ENCODE measurements at places on chromosomes 13 and 19.

DNA sequence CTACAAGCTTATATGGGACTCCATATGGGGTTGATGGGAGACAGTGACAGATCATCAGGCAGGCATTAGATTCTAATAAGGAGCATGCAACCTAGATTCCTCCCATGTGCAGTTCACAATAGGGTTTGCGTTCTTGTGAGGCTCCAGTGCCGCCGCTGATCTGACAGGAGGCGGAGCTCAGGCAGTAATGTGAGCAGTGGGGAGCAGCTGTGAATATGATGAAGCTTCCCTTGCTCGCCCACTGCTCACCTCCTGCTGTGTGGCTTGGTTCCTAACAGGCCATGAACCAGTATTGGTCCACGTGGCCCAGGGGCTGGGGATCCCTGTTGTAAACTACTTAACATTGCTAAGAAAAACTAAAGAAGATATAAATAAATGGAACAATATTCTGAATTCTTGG, 378.4 kb downstream of the KCNRG start:
- no peak overlapping the region for H3K27ac ChIP-seq
- H3K4me1 ChIP-seq, result peaks cover 14% of the 10 kb centered on the region
- H3K4me3 ChIP-seq, result no peak overlapping the region
- peaks cover 5% of the 10 kb centered on the region for H3K36me3 ChIP-seq
- H3K27me3 ChIP-seq, result no peaks in the 10 kb centered on the region
- DNase-seq, result peak; percentile 28

- no peak overlapping the region for H3K4me3 ChIP-seq
- no peaks in the 10 kb centered on the region for H3K27me3 ChIP-seq
- H3K4me1 ChIP-seq, result no peaks in the 10 kb centered on the region
- H3K36me3 ChIP-seq, result no peaks in the 10 kb centered on the region
Measured at GRCh38 chr13:107347641-107348369, 779.9 kb upstream of the ARGLU1 start.

GRCh38 chr19:13001502-13002165, 6.4 kb downstream of the NFIX start:
- H3K27ac ChIP-seq, result no peak overlapping the region
- peak overlapping the region; percentile 38 for H3K4me3 ChIP-seq
- H3K36me3 ChIP-seq, result no peaks in the 10 kb centered on the region
- DNase-seq, result no peak
- peaks cover 3% of the 10 kb centered on the region for H3K4me1 ChIP-seq

GRCh38 chr13:33577007-33577406, 240.9 kb upstream of the RFC3 start:
- no peak for DNase-seq
- H3K27ac ChIP-seq, result no peak overlapping the region
- H3K4me3 ChIP-seq, result no peak overlapping the region
- H3K36me3 ChIP-seq, result no peaks in the 10 kb centered on the region

GRCh38 chr19:996051-996838, 4.0 kb upstream of the GRIN3B start:
- H3K27me3 ChIP-seq, result peaks cover 55% of the 10 kb centered on the region
- H3K4me1 ChIP-seq, result peaks cover 4% of the 10 kb centered on the region
- DNase-seq, result no peak
- H3K36me3 ChIP-seq, result peaks cover 2% of the 10 kb centered on the region
- H3K27ac ChIP-seq, result no peak overlapping the region

DNA sequence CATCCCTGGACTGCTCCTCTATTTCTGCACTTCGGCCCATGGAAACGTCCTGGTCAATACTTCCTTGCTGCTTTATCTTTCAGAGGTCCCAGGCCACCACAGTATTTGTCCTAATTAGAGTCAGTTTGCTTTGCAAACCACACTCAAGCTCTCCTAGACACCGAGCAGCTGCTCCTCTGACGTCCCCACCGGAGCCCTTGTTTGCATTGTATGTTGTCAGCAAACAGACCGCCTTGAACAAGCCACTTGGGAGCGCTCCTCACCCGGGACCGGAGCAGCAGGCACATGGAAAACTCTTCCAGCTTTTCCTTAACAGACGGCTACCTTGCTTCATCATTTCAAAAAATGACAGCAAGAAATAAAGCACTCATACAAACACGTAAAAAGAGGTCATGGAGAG, 51.5 kb upstream of the GTF3A start:
- DNase-seq, result no peak
- H3K36me3 ChIP-seq, result no peaks in the 10 kb centered on the region
- peaks cover 69% of the 10 kb centered on the region for H3K27me3 ChIP-seq
- no peak overlapping the region for H3K4me3 ChIP-seq

- DNase-seq, result peak; percentile 76
- H3K36me3 ChIP-seq, result peaks cover 12% of the 10 kb centered on the region
- H3K4me1 ChIP-seq, result peaks cover 70% of the 10 kb centered on the region
- H3K27me3 ChIP-seq, result no peaks in the 10 kb centered on the region
Measured at GRCh38 chr13:45615501-45616101, at the start of gene ERICH6B. Gene ERICH6B (minus strand): TSS chr13:45615739. CDS start chr13:45597005, 18,734 bp downstream.

DNA sequence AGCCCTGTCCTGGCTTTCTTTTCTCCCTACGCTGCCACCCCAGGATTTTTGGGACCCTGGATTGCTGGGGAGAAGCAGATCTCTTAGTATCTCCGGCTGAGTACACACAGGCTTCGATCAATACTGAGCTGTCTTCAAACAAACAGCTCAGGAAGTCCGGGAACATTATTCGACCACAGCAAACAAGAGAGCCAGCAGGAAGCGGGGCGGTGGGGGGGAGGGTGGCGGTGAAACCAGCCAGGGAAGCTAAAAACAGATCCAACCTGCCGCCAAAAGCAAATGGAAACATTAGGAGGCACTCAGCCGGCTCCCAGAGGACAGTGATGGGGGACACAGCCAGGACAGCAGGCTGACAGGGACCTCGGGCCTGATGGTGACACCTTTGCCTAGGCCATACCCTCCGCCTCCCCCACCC, 12.2 kb upstream of the BCAM start:
- H3K27ac ChIP-seq, result peak overlapping the region; percentile 75
- no peaks in the 10 kb centered on the region for H3K27me3 ChIP-seq
- H3K4me1 ChIP-seq, result peaks cover 8% of the 10 kb centered on the region
- H3K4me3 ChIP-seq, result no peak overlapping the region
- H3K36me3 ChIP-seq, result no peaks in the 10 kb centered on the region

- DNase-seq, result no peak
- H3K27me3 ChIP-seq, result peaks cover 21% of the 10 kb centered on the region
- no peaks in the 10 kb centered on the region for H3K4me1 ChIP-seq
- no peaks in the 10 kb centered on the region for H3K36me3 ChIP-seq
- H3K27ac ChIP-seq, result no peak overlapping the region
Measured at GRCh38 chr19:31438401-31439269, 89.4 kb upstream of the TSHZ3 start.

DNA sequence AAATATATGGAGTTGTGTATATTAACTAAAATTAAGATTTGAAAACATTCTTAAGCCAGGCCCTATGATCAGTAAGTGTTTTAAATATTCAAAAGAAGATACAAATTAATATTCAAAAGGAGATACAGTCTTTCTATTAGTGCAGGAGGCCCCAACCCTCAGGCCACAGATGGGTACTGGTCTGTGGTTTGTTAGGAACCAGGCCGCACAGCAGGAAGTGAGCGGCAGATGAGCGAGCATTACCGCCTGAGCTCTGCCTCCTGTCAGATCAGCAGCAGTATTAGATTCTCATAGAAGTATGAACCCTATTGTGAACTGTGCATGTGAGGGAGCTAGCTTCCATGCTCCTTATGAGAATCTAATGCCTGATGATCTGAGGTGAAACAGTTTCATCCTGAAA, 232.9 kb downstream of the FOXO1 start:
- peaks cover 30% of the 10 kb centered on the region for H3K4me1 ChIP-seq
- no peak overlapping the region for H3K4me3 ChIP-seq
- no peaks in the 10 kb centered on the region for H3K36me3 ChIP-seq
- DNase-seq, result no peak

GRCh38 chr19:47315125-47315821, 5.6 kb downstream of the C5AR1 start:
- H3K4me1 ChIP-seq, result no peaks in the 10 kb centered on the region
- H3K27ac ChIP-seq, result no peak overlapping the region
- H3K27me3 ChIP-seq, result peaks cover 21% of the 10 kb centered on the region
- H3K36me3 ChIP-seq, result no peaks in the 10 kb centered on the region
- no peak overlapping the region for H3K4me3 ChIP-seq

GRCh38 chr13:100399455-100399854, 189.1 kb downstream of the GGACT start:
- H3K27me3 ChIP-seq, result no peaks in the 10 kb centered on the region
- peaks cover 27% of the 10 kb centered on the region for H3K36me3 ChIP-seq
- no peak overlapping the region for H3K27ac ChIP-seq

DNA sequence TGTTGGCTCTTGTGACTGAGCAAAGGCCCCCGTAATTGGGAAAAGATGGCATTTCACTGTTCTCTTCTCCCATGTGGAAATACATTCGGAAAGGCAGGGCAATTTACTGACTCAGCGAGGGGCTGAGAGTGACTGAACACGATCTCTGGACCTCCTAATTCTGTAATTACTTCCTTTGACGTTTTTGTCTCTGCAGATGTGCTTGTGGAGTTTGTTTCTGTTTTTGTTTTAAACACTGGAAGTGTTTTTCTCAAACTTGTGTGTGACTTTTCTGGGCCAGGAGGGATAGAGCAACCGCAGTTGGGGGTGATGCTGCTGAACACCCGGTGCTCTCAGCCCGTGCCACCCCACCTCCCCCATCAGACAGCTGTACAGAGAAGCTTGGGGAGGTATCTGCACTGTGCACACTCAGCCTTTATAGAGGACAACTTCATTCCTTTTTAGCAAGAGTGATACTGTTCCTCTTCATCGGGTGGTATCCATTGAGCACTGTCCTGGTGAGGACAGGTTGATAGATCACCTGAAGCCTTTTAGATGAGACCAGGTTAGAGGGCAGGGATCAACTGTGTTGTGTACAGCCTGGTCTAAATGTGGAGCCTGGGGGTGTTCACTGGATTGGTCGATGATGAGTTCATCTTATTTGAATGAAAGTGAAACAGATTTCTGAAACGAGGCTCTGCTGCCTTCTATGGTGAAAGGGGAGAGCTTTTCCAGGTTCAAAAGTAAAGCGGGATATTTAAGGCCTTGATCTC, 117.4 kb downstream of the ESD start:
- H3K27ac ChIP-seq, result no peak overlapping the region
- peaks cover 28% of the 10 kb centered on the region for H3K4me1 ChIP-seq
- no peak for DNase-seq
- no peak overlapping the region for H3K4me3 ChIP-seq
- H3K27me3 ChIP-seq, result no peaks in the 10 kb centered on the region

- no peak overlapping the region for H3K4me3 ChIP-seq
- DNase-seq, result no peak
- no peaks in the 10 kb centered on the region for H3K36me3 ChIP-seq
Measured at GRCh38 chr19:2627855-2628254, 74.6 kb downstream of the GNG7 start.

GRCh38 chr19:39494661-39495060, 4.1 kb upstream of the DLL3 start:
- no peak overlapping the region for H3K4me3 ChIP-seq
- H3K27me3 ChIP-seq, result peaks cover 44% of the 10 kb centered on the region
- H3K4me1 ChIP-seq, result peaks cover 17% of the 10 kb centered on the region
- no peaks in the 10 kb centered on the region for H3K36me3 ChIP-seq
- no peak overlapping the region for H3K27ac ChIP-seq

GRCh38 chr13:24271601-24272451, 37.6 kb upstream of the C1QTNF9 start:
- peak; percentile 27 for DNase-seq
- no peaks in the 10 kb centered on the region for H3K27me3 ChIP-seq
- peak overlapping the region; percentile 52 for H3K27ac ChIP-seq
- peaks cover 43% of the 10 kb centered on the region for H3K4me1 ChIP-seq
- H3K4me3 ChIP-seq, result peak overlapping the region; percentile 83

- H3K36me3 ChIP-seq, result no peaks in the 10 kb centered on the region
- DNase-seq, result no peak
- no peaks in the 10 kb centered on the region for H3K27me3 ChIP-seq
- no peak overlapping the region for H3K4me3 ChIP-seq
- no peaks in the 10 kb centered on the region for H3K4me1 ChIP-seq
Measured at GRCh38 chr13:75660694-75661093, 24.6 kb downstream of the LMO7 start.

DNA sequence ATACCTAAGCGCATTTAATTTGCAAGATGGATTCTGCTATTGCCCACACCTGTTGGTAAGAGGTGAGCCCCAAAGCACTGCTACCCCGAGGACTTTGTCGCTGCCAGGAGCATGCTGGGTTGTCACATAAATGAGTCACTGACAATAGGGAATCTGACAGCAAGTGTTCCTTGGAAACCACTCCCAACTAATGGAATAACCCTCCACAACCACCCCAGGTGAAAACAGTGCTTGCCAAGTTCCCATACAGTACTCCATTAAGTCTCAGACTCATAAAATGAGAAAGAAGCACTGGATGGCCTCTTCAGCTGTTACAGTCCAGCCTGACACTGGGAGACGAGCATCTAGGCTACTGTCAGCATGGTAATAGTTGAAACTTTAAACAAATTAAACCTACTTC, 108.6 kb downstream of the EFNB2 start:
- H3K4me1 ChIP-seq, result peaks cover 35% of the 10 kb centered on the region
- H3K27ac ChIP-seq, result no peak overlapping the region
- H3K36me3 ChIP-seq, result no peaks in the 10 kb centered on the region
- no peaks in the 10 kb centered on the region for H3K27me3 ChIP-seq
- no peak for DNase-seq

DNA sequence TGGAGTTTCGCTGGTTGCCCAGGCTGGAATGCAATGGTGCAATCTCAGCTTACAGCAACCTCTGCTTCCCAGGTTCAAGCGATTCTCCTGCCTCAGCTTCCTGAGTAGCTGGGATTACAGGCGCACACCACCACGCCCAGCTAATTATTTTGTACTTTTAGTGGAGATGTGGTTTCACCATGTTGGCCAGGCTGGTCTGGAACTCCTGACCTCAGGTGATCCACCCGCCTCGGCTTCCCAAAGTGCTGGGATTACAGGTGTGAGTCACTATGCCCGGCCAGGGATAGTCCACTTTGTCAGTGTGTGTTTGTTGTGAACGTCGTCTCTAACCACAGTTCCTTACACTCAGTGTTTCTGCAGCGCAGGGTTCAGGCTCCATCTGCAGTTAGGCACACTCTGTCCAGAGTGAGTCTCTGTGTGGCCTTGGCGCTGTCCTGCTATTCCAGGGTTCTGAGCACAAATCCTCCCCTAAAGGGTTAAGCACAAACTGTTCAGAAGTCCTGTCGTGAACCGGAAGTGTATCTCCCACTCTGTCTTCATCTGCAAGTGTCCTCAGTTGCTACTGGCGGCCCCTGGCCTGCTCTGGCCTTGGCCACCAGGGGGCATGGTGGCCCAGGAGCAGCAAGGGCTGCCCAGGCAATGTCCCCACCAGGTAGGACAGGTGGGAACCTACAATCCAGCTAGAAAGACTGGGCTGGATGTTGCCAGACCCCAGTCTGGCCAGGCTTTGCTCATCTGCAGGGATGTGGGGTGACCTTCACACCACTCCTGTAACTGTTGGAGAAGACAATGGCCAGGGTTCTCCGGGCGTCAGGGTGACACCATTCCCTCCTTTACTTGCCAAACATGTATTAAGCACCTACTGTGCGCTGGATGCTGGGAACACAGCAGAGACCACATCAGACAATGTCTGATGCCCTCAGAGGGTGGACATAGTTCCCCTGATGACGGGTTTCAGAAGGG, 38.8 kb upstream of the GATAD2A start:
- H3K27ac ChIP-seq, result peak overlapping the region; percentile 27
- H3K36me3 ChIP-seq, result no peaks in the 10 kb centered on the region
- peaks cover 12% of the 10 kb centered on the region for H3K4me1 ChIP-seq
- DNase-seq, result peak; percentile 48
- no peak overlapping the region for H3K4me3 ChIP-seq

All from neural crest cell (in vitro differentiated cells).